ENCODE measurements at places on chromosomes 4 and X. TPM values are rescaled to one million over a fixed set of nuclear protein-coding genes. Genes with fewer than 3 reads are reported as not detected.

DNA sequence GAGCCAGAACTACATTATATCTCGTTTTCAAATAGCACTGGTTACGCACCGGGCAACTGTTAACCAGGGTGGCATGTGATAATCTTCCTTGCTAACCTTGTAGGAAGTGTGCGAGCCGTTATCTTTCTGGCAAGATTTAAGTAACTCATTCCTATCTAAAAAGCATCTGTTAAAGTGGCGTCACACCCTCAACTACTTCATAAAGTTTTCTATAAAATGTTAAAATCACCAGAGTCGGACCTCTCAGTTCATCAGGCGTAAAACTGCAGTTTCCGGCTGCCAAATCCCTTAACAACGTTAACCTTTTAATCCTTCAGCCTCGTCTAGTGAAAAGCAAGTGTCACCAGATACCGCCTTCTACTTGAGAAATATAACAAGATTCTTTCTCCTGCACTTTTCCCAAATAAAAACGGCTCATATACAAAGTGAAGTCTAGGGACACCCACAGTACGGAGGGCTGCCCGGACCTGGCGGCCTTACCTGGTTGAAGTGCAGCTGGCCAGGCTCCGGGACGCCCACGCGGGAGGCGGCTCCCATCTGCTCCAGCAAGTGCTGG is 1.2 kb downstream of the SLC39A8 start:
- no peak for DNase-seq

Gene MAGEB17
- total RNA-seq = not detected

Gene LRAT
- total RNA-seq = 1.1 TPM

Gene GASK1B
- 2.6 TPM for total RNA-seq

Gene GPR119
- total RNA-seq = not detected

Gene GYG2
- 2.2 TPM for total RNA-seq
